Fibroblast of pulmonary artery (primary cell): ENCODE measurements at places on chromosomes 1 and 21.

DNA sequence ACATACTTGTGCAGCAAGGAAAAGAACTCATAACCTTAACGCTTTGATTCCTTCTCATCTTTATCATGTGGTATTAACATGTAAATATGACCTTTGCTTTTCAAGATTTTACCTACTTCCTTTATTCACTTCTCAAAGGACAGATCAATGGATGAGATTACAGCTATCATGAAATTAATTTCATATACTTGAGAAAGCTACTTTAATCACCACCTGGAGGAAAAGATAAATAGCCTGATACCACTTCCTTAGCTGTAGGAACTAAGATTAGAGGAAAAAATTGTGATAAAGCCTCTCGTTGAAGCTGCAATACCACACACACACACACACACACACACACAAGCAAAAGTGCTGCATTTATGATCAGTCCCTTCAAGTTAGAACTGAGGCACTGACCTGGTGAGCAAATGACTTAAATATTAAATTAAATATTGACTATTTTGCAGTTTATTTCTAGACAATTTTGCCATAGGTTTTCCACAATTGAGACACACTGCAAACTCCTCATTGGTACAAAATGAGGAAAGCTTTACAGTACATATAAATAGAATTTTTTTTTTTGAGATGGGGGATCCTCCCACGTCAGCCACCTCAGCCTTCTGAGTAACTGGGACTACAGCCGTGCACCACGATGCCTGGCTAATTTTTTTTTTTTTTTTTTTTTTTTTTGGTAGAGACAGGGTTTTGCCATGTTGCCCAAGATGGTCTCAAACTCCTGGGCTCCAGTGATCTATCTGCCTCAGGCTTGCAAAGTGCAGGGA, 27.2 kb upstream of the DMRTB1 start:
- DNase-seq: no peak

GRCh38 chr1:65075123-65075976, 72.7 kb upstream of the AK4 start:
- peak; percentile 85 for DNase-seq

- no peak for DNase-seq
Observed at GRCh38 chr1:53600561-53600960, 138.4 kb downstream of the GLIS1 start.

DNA sequence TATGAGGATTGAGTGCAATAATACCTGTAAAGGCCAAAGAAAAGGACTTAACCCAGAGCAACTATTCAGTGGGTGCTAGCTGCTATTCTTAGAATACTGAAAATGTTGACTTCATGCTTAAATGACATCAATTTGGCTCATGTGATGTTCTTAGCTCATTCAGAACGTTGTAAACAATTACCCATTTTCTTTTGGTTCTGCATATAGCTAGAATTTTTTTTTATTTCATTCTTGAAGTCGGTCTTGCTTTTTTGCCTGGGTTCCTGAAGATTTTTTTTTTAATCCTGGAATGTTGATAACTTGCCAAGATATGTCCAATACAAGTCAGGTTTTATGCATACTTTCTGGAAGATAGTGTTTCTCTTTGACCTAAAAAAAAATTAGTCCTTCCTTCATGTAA, 772.0 kb downstream of the LTN1 start:
- DNase-seq: peak; percentile 71

DNA sequence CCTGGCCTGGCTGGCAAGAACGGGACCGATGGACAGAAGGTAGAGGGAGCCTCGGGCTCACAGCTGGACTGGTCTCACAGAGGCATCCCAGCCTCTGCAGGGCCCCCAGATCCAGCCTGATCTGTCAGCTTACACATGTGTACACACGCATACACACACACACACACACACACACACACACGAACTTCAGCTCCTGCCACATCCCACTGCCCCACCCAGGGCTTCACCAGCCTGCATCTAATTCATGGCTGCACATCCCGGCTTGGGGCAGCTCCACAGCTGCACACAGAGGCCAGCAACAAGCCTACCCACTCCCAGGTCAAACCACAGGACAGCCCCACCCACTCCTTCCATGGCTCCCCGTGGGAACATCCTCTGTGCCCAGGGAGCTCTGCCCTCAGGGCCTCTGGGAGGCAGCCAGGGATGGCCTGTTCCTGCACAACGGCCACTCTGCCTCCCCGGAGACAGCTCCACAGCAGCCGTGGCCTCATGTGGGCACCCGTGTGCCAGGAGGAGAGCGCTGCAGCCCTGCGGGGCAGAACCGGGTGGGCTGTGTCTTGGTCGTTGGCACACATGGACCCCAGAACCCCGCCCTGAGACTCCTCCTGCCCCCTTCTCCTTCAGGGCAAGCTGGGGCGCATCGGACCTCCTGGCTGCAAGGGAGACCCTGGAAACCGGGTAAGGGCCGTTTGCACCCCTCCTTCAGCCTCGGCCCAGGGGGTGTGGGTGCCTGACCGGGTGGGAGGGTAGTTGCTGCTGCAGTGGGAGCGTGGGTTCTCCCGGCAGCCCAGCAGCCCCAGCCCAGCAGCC, 19.1 kb downstream of the COL6A2 start:
- no peak for DNase-seq

DNA sequence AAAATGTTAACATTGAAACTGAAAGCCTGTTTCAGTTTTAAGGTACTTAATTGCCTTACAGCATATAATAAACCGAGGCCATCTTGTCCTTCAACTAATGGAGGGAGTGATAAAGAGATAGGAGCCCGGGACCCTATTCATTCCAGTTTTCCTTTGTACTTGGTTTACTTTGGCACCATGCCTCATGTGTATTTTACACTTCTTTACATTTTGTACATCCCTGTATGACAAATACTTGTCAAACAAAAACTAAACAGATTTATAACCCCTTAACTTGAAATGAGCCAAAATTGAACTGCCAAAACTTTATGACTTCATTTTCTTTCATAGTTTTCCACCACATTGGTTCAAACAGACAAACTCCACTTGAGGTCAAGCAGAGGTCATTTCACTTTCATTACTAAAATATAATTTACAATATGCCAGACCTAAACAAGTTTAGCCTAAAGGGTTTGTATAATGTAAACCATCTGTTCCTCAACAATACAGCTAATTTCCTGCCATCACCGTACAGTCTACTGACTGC, 30.9 kb upstream of the UBE2U start:
- DNase-seq: peak; percentile 19

DNA sequence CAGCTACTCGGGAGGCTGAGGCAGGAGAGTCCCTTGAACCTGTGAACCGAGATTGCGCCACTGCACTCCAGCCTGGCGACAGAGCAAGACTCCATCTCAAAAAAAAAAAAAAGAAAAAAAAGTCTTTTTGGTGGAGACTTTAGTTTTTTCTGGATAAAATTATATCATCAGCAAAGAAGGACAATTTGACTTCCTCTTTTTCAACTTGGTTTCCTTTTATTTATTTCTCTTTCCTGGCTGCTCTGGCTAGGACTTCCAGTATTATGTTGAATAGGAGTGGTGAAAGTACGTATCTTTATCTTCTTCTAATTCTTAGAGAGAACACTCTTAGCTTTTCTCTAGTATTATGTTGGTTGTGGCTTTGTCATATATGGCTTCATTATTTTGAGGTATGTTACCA, 130.8 kb downstream of the PCBP3 start:
- DNase-seq: no peak

DNA sequence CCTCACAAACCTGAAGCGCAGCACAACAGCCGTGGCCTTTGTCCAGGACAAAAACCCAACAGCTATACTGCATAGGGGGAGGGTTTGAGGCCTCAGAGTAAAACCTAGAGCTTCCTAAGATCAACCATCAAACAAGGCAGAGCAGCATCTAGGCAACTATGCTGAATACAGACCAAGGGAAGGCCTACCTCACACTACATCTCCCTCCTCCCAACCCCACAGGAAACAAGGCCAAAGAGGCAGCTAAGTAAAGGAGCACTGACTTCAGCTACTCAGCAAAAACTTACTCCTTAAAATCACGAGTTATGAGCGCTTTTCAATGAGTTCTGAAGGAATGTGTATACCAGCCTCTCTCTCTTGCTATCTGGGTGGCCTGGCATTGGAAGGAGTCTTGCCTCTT, 12.4 kb downstream of the XKR8 start:
- DNase-seq: no peak

GRCh38 chr1:228938537-228938901, 203.2 kb downstream of the RHOU start:
- no peak for DNase-seq
